ENCODE measurements at places on chromosomes 1 and 21.

DNA sequence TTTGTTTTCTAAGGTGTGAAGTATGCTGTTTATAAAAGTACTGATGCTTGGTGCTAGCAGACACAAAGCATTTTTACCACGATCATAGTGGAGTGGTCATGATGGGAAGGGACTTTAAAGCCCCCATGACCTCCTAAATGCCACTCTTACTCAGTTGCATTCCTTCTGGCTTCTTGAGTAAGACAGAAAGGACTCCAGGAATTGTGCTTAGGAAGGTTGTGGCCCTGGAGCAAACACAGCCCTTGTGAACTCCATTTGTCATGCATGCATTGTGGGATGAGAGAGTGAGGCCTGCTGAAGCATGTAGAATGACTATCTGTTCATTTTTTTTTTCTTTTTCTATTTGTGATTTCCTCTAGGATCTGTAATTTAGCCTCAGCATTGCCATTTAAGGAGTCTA lies 34.2 kb downstream of the AK5 start:
- H3K4me3 ChIP-seq = no peak overlapping the region
- no peak for DNase-seq
- no peaks in the 10 kb centered on the region for H3K4me1 ChIP-seq
- H3K27me3 ChIP-seq = no peaks in the 10 kb centered on the region
- no peak overlapping the region for H3K27ac ChIP-seq

GRCh38 chr1:33088119-33088906 lies 7.4 kb downstream of the AZIN2 start:
- DNase-seq = no peak
- no peaks in the 10 kb centered on the region for H3K27me3 ChIP-seq
- H3K4me3 ChIP-seq = no peak overlapping the region
- peaks cover 8% of the 10 kb centered on the region for H3K4me1 ChIP-seq
- H3K27ac ChIP-seq = no peak overlapping the region

DNA sequence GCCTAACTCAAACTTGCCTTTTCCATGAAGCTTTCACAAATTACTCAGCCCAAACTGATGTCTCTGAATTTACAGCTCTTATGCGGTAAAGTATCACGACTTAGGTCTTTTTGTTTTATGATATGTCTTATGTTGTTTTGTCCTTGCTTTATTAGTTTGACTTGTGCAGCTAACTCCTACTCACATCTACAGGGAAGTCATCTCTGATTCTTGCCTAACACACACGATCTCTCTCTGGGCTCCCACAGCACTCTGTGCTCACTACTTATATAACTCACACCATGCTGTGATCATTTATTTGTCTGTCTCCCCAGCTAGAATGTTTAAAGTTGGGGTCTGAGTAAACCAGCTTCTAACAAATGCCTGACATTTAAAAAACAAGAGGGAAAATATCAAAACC lies 9.3 kb upstream of the PI4KB start:
- no peak overlapping the region for H3K27ac ChIP-seq
- DNase-seq = no peak
- H3K36me3 ChIP-seq = peaks cover under 1% of the 10 kb centered on the region
- H3K27me3 ChIP-seq = no peaks in the 10 kb centered on the region

DNA sequence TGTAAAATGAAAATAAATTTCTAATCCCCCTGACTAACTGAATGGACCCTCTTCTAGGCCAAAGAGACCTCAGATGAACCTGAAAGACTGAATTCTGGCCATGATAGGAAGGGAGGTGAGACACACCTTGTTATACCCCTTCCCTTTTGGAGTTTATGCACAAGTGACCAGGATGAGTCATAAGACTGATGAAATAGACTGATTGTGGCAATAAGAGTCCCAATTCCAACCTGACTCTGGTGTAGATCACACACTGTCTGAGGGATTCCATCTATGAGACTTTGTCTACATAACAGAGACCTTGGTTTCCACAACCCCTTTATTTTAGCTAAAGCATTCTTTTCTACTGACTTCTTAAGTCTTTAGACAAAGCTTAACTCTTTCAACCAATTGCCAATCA lies 13.5 kb upstream of the OR2G2 start:
- H3K27me3 ChIP-seq = no peaks in the 10 kb centered on the region
- H3K27ac ChIP-seq = no peak overlapping the region
- H3K36me3 ChIP-seq = no peaks in the 10 kb centered on the region
- H3K4me3 ChIP-seq = no peak overlapping the region

GRCh38 chr21:45971616-45972352 lies 9.8 kb upstream of the COL6A1 start:
- peaks cover 57% of the 10 kb centered on the region for H3K4me1 ChIP-seq
- H3K36me3 ChIP-seq = no peaks in the 10 kb centered on the region
- H3K27me3 ChIP-seq = no peaks in the 10 kb centered on the region
- H3K4me3 ChIP-seq = no peak overlapping the region

GRCh38 chr1:85068846-85069245 lies 20.5 kb upstream of the MCOLN3 start:
- H3K27me3 ChIP-seq = no peaks in the 10 kb centered on the region
- no peak for DNase-seq
- no peaks in the 10 kb centered on the region for H3K36me3 ChIP-seq
- no peak overlapping the region for H3K27ac ChIP-seq
- H3K4me3 ChIP-seq = no peak overlapping the region

GRCh38 chr1:205505076-205505729 lies 734 bp downstream of the CDK18 start:
- no peaks in the 10 kb centered on the region for H3K36me3 ChIP-seq
- H3K4me3 ChIP-seq = peak overlapping the region; percentile 88
- peaks cover 19% of the 10 kb centered on the region for H3K4me1 ChIP-seq
- DNase-seq = no peak
- peak overlapping the region; percentile 65 for H3K27ac ChIP-seq

DNA sequence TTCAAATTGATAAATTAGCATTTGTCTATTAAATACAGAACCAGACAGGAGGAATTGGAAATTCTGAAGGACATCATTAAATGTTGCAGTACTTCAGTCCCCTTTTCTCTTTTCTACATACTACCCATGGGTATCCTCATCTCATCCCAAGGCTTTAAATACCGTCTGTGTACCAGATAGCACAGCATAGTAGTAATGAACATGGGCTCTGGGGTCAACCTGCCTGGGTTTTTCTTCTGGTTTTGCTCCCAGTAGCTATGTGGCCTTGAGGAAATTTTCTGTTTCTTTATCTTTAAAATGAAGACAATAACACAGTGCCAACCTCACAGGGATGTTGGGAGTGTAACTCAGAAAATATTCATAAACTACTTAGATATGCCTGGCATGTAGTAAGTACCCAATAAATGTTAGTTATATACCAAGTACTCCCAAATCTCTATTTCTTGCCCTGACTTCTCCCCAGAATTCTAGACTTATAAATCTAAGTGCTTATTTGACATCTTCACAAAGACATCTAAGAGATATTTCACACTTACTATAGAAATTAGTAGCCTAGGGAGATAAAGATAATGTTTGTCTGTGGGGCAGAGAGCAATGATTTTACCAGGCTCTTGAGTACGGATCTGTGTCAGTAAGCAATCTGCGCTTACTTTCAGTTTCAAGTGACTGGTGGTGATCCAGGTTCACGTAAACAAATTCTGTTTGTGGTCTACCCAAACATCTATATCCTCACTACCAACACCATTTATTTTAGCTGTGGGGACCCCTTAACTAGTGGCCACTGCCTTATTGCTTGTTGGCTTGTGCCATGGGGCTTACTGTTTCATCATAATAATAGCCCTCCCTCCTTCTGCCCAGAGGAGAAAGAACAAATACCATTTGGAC lies 37.3 kb downstream of the VANGL2 start:
- H3K36me3 ChIP-seq = no peaks in the 10 kb centered on the region
- H3K27me3 ChIP-seq = no peaks in the 10 kb centered on the region
- H3K4me3 ChIP-seq = no peak overlapping the region

- DNase-seq = no peak
- no peaks in the 10 kb centered on the region for H3K4me1 ChIP-seq
- no peak overlapping the region for H3K27ac ChIP-seq
- no peaks in the 10 kb centered on the region for H3K36me3 ChIP-seq
- no peak overlapping the region for H3K4me3 ChIP-seq
Observed at GRCh38 chr1:3981261-3981660, 81.2 kb upstream of the C1orf174 start.

- no peak overlapping the region for H3K4me3 ChIP-seq
- H3K27me3 ChIP-seq = no peaks in the 10 kb centered on the region
- no peaks in the 10 kb centered on the region for H3K36me3 ChIP-seq
- H3K27ac ChIP-seq = no peak overlapping the region
- H3K4me1 ChIP-seq = no peaks in the 10 kb centered on the region
- no peak for DNase-seq
Observed at GRCh38 chr1:76238094-76238628, 163.6 kb downstream of the ST6GALNAC3 start.

DNA sequence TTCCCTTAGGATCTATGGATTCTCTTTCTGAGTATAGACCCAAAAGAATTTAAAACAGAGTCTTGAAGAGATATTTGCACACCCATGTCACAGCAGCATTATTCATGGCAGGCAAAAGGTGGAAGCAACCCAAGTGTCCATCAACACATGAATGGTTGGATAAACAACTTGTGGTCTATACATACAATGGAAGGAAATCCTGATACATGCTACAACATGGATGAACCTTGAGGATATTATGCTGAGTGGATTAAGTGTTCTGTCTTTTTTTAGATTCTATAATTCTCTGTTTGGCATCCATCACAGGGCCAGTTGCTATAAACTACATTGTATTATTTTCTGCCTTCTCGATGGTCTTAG lies 39.8 kb downstream of the PTPN14 start:
- no peaks in the 10 kb centered on the region for H3K36me3 ChIP-seq
- H3K4me3 ChIP-seq = no peak overlapping the region
- H3K27ac ChIP-seq = peak overlapping the region; percentile 29
- no peak for DNase-seq
- H3K4me1 ChIP-seq = peaks cover 67% of the 10 kb centered on the region

- H3K4me3 ChIP-seq = no peak overlapping the region
- no peak for DNase-seq
- no peaks in the 10 kb centered on the region for H3K27me3 ChIP-seq
- no peaks in the 10 kb centered on the region for H3K4me1 ChIP-seq
- H3K27ac ChIP-seq = no peak overlapping the region
Observed at GRCh38 chr1:219422811-219423598, 189.9 kb downstream of the ZC3H11B start.

GRCh38 chr1:231636157-231636556 lies 9.6 kb downstream of the DISC1 start:
- H3K27me3 ChIP-seq = no peaks in the 10 kb centered on the region
- H3K4me1 ChIP-seq = no peaks in the 10 kb centered on the region
- no peak overlapping the region for H3K4me3 ChIP-seq
- H3K36me3 ChIP-seq = no peaks in the 10 kb centered on the region
- no peak overlapping the region for H3K27ac ChIP-seq

- H3K4me3 ChIP-seq = no peak overlapping the region
- H3K4me1 ChIP-seq = no peaks in the 10 kb centered on the region
- H3K36me3 ChIP-seq = no peaks in the 10 kb centered on the region
- DNase-seq = no peak
Observed at GRCh38 chr1:232725305-232726047, 79.7 kb upstream of the MAP10 start.

DNA sequence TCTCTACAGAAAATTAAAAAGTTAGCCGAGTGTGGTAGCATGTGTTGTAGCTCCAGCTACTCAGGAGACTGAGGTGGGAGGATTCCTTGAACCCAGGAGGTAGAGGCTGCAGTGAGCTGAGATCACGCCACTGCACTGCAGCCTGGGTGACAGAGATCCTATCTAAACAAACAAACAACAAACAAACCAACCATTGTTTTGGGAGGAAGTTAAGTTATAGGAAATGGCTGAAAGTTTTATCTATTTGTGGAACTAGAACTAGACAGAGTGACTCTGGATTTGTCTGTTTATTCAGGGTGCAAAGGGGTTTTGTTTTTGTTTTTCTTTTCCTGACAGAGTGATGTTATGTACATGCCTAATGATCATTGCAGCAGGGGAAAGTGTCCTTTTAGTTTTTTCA lies 31.0 kb downstream of the ZNF362 start:
- peaks cover 4% of the 10 kb centered on the region for H3K36me3 ChIP-seq
- H3K27ac ChIP-seq = no peak overlapping the region
- H3K4me3 ChIP-seq = no peak overlapping the region
- no peaks in the 10 kb centered on the region for H3K27me3 ChIP-seq
- DNase-seq = no peak

DNA sequence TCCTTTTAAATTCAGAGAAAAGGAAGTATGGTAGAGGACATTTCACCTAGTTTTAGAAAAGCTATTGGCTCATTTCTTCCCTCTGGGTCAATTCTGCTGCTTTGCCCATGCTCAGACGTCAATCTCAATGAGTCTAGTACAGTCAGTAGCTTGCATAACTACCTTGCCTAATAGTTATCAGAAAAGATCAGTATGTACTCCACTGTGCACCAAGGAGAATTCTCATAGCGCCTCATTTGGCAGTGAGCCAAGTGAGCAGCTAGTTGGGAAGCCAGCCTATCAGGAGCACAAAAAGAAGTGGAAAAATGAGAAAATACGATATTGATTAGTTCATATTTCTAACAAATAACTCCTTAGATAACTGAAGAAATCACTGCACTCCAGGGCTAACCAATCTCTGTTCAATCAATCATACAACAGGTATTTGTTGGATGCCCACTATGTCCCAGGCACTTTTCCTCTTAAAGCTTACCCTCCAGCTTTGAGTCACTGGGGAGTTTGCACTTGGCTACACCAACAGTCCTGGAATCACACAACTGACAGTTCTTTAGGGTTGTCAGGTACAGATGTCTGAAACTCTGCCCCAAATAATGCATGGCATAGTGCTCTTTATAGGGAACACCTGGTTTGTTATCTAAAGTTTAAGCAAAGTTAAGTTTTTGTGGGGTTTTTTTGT lies 50.2 kb downstream of the PRDX6 start:
- H3K27me3 ChIP-seq = no peaks in the 10 kb centered on the region
- no peaks in the 10 kb centered on the region for H3K4me1 ChIP-seq
- DNase-seq = no peak
- no peak overlapping the region for H3K4me3 ChIP-seq
- no peak overlapping the region for H3K27ac ChIP-seq
- H3K36me3 ChIP-seq = no peaks in the 10 kb centered on the region

- H3K27ac ChIP-seq = no peak overlapping the region
- DNase-seq = no peak
- no peaks in the 10 kb centered on the region for H3K27me3 ChIP-seq
- no peak overlapping the region for H3K4me3 ChIP-seq
- H3K4me1 ChIP-seq = no peaks in the 10 kb centered on the region
Observed at GRCh38 chr1:118217141-118217838, 32.3 kb upstream of the SPAG17 start.

GRCh38 chr1:30952098-30952497 lies 43.5 kb upstream of the SDC3 start:
- no peak overlapping the region for H3K4me3 ChIP-seq
- no peak overlapping the region for H3K27ac ChIP-seq
- no peaks in the 10 kb centered on the region for H3K4me1 ChIP-seq
- peaks cover 95% of the 10 kb centered on the region for H3K36me3 ChIP-seq
- DNase-seq = no peak
